Bronchial epithelial cell (primary cell): ENCODE measurements at places on chromosomes 12 and 14.

DNA sequence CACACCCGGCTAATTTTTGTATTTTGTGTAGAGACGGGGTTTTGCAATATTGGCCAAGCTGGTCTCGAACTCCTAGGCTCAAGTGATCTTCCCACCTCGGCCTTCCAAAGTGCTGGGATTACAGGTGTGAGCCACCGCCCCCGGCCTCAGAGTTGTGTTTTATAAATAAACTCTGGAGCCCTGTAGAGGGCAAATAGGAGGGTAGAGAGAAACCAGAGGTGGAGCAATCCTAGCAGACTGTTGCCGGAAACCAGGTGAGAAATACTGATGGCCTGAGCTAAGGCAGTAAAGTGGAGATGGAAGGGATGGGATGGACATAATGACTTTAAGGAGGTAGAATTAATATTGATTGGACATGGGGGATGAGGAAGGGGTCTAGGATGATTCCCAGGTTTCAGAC lies 2.7 kb upstream of the HSD17B6 start:
- DNase-seq: no peak

- peak; percentile 8 for DNase-seq
Observed at GRCh38 chr12:19048943-19049342, 80.6 kb upstream of the PLEKHA5 start.

DNA sequence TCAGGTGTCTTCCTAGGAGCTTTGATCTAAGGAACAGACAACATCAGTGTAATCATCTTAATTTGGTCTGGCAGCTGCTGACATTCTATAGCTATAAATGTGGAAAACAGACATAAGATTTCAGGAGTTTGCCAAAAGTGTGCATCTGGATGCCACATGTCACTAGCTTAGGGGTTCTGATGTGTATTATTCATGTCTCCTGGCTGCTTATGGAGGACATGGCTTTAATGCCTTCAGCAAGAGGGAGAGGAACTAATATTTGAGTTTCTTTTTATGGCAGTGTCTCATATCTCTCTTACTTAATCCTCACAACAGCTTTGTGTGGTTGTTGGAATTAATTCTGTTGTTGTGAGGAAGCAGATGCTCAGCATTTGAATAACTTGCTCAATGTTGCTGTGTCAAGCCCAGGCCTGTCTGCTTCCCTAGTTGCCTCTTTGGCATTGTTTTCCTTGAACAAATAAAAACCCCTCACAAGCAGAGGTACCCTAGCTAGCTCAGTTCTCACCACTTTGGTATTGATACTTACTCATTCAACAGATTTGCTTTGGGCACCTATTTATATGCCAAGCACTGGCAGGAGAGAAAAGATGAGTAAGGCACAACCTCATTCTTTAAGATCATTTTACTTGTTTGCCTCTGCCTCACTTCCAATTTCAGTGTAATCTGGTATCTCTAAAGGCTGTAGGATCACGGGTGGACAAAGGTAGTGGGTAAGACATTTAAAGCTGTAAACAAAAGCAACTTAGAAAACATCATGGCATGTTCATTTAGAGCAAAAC lies 39.8 kb upstream of the EID3 start:
- DNase-seq: peak; percentile 99

GRCh38 chr12:91982946-91983345 lies 162.7 kb downstream of the BTG1 start:
- DNase-seq: no peak

- DNase-seq: peak; percentile 69
Observed at GRCh38 chr14:64410084-64410774, 22.1 kb downstream of the MTHFD1 start.

- DNase-seq: no peak
Observed at GRCh38 chr14:100503251-100503650, 84.0 kb downstream of the BEGAIN start.

DNA sequence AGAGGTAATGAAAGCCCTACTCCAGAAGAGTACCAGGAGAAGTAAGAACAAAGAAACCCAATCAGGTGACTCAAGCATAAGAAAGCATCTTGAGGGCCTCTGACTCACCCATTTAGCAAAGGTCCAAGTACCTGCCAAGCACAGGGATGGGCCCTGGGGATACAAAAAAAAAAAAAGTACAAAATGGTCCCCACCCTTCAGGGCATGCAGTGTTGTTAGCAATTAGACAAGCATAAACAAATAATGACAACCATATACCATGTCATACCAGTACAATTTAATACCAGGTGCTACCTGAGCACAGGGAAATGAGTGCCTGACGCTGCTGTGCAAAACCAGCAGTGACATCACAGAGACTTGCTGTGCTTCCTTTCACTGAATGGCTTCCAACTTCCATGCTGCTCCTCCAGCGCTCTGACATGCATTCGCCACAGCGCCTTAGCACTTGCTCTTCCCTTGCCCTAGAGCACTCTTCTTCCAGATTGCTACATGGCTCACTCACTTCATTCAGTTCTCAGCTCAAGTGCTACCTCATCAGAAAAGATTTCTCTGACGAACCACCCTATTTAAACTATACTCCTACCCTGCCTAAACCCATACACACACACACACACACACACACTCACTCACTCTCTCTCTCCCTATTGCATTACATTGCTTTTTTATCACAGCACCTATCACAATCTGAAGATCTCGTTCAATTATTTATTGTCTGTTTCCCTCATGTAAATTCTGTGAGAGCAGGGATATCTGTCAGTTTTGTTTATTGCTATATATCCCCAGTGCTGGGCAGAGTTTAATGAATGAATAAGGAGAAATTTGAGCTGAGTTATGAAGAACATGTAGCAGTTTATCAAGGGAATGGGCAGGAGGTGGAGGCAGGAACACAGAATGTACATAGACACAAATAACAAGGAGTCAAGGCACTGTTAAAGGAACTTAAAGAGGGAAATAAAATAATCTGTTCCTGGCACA lies 12.9 kb upstream of the EPS8 start:
- peak; percentile 96 for DNase-seq

GRCh38 chr12:123892180-123892559 lies 80.5 kb downstream of the CCDC92 start:
- no peak for DNase-seq

- no peak for DNase-seq
Observed at GRCh38 chr12:130838284-130838950, 633 bp downstream of the STX2 start.

GRCh38 chr12:27685274-27685673 lies 11.0 kb upstream of the REP15 start:
- DNase-seq: no peak

DNA sequence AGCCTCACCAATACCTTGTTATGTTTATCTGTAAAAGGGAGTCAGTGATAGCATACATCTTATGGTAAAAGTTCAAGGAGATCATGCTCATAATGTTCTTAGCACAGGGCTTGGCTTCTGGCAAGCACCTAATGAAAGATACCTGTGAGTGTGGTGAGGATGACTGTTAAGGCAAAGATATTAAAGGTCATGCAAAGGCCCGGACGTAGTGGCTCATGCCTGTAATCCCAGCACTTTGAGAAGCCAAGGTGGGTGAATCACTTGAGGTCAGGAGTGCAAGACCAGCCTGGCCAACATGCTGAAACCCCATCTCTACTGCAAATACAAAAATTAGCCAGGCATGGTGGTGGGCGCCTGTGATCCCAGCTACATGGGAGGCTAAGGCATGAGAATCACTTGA lies 425.9 kb upstream of the TBX3 start:
- no peak for DNase-seq

DNA sequence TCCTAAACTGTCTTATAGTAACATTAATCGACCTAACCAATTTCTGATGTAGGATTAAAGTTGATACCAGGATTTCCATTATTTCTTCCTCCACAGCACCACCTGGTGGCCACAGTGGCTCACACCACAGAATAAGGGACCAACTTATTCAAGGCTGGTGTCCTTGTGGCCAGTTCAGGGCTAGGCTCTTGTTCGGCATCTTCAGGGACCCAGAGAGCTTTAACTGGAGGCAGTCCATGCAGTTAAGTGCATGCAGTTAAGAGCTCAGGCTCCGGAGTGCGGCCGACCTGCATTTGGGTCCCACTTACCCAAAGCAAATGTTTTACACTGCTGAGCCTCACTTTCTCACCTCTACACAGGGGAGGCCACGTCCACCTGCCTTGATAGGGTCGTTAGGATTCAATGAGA lies 42.0 kb upstream of the GPR68 start:
- peak; percentile 66 for DNase-seq

DNA sequence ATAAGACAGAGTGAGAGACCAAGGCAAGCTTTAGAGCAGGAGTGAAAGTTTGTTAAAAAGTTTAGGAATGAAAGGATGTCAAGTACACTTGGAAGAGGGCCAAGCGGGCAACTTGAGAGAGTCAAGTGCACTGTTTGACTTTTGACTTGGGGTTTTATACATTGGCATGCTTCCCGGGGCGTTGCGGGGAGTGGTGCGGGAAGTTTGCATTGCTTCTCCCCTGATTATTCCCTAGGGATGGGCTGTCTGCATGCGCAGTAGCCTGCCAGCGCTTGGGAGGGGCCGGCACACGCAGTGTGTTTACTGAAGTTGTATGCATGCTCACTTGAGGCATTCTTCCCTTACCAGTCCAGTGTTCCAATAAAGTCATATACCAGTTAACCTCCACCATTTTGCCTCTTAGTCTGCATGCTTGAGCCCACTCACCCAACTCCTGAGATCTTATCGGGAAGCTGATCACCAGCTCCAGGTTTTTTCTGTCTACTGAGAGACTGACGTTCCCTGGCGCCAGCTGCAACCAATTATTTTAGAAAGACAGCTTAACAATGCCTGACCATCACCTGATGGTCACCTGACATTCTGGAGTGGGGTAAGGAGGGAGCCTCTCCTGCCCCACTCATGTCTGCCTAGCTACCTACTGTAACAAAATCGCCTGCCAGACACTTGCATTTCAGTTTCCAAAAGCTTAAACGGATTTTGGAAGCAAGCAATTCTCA lies 53.2 kb downstream of the DACT1 start:
- no peak for DNase-seq

DNA sequence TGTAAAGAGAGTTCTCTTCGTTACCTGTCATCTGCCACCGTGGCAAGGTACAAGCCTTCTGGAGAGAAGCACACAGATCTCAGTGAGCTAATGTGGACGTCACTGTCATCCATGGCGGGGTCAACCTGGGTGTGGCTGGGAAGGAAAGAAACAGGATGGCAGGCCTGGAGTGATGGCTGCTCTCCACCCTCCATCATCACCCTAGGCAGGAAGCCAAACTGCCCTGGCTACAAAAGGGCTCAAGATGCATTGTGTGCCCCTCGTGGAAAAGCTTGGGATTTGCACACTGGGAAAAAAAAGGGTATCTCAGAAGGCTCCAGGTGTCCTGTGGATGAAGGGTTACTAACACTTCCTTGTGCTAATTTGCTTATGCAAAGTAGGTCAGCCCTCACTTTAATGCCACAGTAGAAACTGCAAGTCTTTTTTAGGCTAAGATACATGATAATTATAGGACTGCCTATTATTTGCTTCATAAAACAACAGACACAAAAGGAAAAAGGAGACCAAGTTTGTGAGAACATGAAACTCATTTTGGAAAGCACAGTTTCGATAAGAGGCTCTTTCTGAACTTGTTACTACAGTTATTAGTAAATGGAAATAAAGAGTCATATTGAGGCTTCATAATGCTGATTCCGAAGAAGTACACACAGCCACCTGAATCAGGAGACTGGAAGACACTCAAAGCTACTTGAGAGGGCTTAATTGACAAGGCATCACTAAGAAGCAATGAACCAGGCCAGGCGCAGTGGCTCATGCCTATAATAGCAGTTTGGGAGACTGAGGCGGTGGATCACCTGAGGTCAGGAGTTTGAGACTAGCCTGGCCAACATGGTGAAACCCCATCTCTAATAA lies 18.9 kb downstream of the RFC5 start:
- no peak for DNase-seq

GRCh38 chr14:24053548-24054323 lies 1.9 kb downstream of the CARMIL3 start:
- no peak for DNase-seq

DNA sequence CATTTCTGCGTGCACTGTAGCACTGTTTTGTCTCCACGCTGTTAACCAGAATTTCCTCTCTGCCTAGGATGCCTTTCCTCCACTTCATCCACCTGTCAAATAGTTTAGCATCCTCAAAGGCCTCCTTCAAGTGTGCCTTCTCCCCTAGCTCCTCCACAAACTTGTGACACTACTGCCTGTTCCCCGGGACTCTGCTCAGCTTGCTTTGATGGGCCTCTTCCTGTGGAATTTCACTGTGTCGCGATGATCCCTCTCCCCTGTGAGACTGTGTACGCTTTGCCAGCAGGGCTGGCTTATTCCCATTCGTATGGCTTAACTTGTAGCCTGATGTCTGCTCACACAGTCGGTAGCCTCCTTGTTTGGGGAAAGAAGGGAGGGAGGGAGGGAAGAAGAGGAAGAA lies 426.8 kb downstream of the VRK1 start:
- no peak for DNase-seq

- no peak for DNase-seq
Observed at GRCh38 chr14:99624971-99625370, 20.0 kb upstream of the HHIPL1 start.

DNA sequence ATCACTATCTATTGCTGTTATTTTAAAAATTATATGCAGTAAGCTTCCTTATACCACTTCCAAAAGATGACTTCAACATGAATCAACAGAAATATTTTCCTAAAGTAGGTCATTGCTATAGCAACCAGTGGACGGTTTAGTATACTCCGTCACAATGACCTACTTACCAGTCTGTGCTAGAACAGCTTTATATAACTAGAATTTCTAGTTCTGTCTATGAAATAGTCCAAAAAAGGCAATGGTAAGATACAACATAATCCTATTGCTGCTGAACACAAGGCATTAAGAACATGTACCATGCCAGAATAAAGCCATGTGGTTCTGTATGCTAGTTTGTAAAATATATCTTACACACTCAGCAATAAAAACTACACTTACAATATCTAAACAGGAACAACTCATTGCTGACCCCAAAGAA lies 40.7 kb upstream of the MTERF2 start:
- DNase-seq: peak; percentile 99

- DNase-seq: peak; percentile 67
Observed at GRCh38 chr14:57060276-57060955, 208.3 kb downstream of the EXOC5 start.

DNA sequence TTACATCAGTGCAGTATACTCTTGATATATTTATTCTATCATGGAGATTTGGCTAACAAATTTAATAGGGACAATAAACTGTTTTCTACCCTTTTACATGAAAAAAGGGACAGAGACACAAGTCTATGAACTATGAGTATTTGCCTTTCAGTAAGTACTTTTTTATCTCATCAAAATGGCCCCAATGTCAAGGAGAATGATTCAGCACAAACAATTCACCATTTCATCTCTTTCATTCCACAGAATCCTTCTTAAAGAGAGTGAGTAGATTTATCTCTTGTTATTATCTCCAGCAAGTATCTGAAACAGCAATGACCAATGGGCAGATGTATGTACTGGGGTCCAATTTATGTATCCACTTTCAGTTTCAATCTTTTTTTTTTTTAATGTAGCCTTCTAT lies 447.5 kb downstream of the NPAS3 start:
- no peak for DNase-seq

DNA sequence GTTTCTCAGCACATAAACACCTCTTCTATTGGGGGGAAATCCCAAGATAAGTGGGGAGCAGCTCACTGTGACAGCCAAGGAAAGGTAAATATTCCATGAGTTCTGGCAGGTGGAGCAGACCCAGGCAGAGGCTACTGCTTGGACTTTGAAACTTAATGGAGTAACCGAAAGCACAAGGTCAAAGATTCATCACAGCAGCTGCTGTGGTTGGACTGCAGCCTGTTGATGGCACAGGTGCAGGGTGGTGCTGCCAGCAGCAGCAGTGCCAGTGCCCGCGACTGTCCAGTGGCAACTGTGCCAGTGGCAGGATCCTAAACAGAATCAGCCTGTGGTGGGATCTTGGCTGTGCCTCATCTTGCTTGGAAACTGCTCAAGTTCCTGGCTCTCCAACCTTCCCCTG lies 81.4 kb upstream of the ARID2 start:
- DNase-seq: no peak
